ENCODE measurements at places on chromosomes 3 and 15.
A peak's percentile ranks its signal among the peaks of the same experiment; 100 is the strongest.

- DNase-seq, result no peak
Measured at GRCh38 chr3:10410383-10411002, 89.6 kb upstream of the SEC13 start.

DNA sequence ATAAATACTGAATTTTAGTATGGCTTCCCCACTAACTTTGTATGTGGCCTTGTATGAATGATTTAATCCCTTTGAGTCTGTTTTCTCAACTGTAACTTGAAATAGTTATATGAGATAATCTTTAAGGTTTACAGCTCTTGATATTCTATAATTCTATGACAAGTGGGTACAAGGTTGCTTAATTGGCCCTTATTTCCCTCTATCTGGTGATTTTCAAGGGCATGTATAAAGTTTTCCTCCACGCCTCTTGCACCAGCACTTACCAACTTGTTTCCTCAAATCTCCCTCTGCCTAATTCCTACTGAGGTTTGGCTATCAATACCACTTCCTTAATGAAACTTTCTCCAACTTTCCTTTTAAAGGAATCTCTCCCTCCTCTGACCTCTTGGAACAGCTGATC, 112.9 kb downstream of the ISL2 start:
- DNase-seq, result no peak

DNA sequence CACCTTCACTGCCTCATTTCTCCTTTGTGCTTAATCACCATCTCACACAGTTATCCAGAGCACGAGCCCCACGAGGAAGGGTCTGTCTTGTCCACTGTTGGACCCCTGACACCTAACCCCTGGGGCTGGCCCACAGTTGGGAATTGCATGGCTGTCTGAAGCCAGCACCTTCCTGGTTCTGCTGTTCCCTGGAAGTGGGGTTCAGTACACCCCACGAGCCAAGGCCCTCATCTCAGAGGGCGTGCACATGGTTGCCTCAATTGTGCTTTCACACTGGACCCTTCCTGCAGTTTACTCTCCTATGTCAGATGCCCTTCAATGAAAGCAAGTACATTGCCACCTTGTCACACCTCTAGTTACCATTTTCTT, 30.7 kb downstream of the BTD start:
- no peak for DNase-seq

- no peak for DNase-seq
Measured at GRCh38 chr3:123780656-123781055, 103.5 kb downstream of the MYLK start.

- peak; percentile 86 for DNase-seq
Measured at GRCh38 chr3:177358977-177359592, 161.8 kb upstream of the TBL1XR1 start.

- no peak for DNase-seq
Measured at GRCh38 chr3:101042996-101043686, 49.9 kb upstream of the ABI3BP start.

DNA sequence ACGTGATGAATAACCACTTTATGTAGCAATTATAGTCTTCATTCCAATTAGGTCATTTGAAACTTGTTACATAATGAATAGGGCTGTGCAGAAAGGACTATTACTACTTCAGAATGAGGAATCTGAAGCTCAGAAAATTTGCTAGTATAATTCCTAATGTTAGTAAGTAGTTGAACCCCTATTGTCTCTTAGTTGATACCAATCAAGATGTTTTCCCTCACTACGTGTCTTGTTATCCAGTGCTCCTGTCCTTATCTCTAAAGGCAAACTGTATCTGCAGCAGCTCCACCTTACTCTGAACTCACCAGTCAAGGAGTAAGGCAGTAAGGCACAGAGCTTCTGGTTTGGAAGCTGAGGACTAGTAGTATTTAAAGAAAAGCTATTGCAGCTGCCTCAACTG, 32.0 kb downstream of the RAB11A start:
- no peak for DNase-seq

DNA sequence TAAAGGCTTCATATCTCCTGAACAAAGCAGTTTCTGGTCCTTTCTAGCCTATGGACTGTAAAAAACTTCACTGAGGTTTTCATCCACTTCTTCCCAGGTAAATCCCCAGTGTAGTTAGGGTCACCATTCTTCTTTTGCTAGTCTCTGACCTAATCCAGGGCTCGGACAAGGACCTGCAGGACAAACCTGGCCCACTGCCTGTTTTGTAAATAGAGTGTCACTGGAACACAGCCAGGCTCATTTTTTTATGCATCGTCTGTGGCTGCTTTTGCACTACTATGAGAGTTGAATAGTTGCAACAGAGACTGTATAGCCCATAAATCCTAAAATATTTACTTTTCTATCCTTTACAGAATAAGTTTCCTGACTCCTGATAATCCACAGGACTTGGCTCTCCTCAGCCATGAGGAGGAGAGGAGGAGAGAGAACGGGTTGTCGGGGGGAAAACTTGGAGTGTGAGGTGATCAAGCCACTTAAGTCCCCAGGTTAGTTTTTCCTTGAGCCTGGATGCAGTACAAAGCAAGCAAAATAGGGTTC, 29.0 kb downstream of the CCR3 start:
- no peak for DNase-seq

- peak; percentile 93 for DNase-seq
Measured at GRCh38 chr3:125213946-125214542, 1.5 kb upstream of the SLC12A8 start.

GRCh38 chr3:150370122-150370602, 37.9 kb upstream of the TSC22D2 start:
- DNase-seq, result peak; percentile 97

DNA sequence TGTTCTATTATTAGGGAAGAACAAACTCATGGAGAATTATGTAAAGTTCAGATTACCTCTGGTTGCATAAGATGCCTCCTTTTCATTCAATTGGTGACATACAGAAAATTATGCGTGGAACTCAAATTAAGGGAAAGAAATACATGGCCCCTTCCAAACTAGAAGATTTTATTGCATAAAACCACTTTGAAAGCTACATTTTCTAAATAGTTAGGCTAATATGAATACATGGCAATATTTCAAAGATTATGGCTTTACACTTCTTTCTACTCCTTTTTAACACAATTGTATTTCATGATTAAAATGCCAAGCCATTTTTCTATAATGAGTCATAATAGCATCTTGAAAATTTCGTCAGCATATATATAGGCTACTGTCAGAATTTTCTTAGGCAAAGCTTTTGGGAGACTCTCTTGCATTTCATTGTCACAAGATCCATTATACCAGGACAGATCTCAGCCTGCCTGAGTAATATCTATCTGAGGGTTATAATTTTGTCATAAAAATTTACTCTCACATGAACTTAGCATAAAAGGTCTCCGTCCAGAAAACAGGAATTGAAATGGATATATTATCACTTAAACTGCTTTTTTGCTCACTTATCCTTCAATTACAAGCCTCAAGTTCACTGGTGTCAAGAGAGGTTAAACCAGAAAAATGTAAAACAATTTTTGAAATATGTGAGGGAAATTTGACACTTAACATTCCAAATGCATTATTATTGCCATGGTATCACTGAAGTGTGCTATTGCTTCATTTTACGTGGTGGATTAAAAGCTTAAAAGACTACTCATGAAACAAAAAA, 37.1 kb downstream of the CPA3 start:
- DNase-seq, result no peak

Measured in RKO (cell line).